ENCODE measurements at places on chromosomes 4 and X.

DNA sequence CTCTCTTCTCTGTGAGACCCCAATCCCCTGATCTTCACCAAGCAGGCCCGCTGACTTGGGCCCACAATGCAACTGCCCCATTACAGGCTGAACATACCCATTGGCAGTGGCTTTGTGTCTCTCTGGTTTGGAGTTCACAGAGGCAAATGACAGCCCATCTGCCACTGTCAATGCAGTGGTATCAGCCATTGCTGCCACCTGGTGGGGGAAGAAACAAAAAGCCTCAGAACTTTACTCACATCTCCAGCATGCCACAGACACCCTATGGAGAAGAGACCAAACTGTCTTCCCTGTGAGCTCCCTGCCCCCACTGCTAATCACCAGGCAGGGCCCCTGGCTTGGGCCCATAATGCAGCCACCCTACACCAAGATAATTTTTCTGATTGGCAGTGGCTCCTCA lies 729.3 kb upstream of the ACTRT1 start:
- DNase-seq: peak; percentile 46

DNA sequence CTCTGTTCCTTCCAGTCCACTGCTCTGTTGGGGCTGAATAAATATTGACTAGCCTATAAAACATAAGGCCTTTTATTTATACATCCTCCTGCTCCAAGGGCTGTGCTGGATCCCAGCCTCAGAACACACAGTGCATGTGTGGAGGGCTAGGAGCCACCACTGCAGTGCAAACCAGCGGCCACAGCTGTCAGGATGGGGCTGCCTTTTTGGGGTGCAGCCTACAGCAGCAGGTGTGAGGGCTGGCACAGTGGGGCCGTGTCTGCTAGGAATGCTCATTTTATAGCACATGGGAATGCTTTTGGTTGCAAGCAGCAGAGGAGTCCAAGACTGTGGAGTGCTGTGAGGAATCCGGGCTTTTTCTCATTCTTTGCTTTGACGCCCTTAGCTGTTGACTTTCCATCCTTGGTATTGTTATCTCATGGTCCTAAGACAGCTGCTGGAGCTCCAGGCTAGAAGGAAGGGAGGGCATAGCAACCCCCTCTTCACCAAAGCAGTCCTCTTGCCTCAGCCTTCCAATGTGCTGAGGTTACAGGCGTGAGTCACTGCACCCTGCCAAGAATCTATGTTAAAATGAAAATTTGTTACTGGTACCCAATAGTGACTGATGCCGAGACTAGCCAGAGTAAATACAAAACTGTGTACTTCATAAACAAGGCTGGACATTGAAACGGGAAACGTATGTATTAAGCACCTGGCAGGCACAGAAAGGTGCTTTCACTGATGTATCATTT lies 334.3 kb upstream of the GATB start:
- peak; percentile 56 for DNase-seq

GRCh38 chr4:184988611-184989010 lies 29.7 kb upstream of the HELT start:
- no peak for DNase-seq

DNA sequence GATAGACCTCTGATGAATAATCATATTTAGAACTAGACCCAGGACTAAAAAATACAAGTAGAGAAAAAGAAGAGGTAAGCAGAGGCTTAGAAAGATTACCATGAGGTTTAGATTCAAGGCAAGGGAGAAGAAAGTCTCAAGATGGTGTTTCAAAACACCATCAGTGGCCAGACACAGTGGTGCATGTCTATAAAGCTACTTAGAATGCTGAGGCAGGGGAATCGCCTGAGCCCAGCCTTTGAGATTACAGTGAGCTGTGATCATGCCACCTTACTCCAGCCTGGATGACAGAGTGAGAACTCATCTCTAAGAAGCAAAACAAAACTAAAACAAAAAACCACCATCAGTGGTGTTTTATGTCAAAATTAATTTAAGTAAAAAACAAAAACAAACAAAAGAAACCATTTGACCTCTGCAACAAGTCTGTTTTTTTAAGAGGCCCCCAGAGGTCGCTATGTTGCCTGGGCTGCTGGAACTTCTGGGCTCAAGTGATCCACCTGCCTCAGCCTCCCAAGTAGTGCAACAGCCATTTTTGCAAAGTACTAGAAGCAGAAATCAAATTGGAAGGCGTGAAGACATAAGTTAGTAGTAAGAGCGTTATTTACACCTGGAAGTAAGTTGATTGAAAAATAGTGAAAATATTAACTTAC lies 784.3 kb downstream of the ADGRL3 start:
- DNase-seq: no peak

- peak; percentile 51 for DNase-seq
These were observed 26.0 kb downstream of the ADH4 start for GRCh38 chr4:99117876-99118693.

GRCh38 chrX:39836802-39837420 lies 260.8 kb downstream of the BCOR start:
- no peak for DNase-seq

DNA sequence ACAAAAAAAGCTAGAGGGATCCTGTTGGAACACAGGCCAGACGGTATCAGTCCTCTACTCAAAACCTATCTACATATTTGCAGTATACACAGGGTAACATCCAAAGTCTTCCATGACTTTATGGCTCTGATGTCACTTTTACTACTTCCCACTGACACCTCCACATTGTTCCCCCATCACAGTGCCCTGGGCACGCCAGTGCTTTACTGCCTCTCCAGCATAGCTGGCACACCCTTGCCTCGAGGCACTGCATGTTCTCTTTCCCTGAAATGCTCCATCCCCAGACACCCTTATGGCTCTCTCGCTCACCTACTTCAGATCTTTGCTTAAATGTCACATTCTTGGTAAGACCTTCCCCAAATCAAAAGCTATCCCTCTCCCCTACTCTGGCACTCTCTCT lies 6.3 kb upstream of the ATP10D start:
- no peak for DNase-seq
